ENCODE measurements at places on chromosomes 4 and X.

DNA sequence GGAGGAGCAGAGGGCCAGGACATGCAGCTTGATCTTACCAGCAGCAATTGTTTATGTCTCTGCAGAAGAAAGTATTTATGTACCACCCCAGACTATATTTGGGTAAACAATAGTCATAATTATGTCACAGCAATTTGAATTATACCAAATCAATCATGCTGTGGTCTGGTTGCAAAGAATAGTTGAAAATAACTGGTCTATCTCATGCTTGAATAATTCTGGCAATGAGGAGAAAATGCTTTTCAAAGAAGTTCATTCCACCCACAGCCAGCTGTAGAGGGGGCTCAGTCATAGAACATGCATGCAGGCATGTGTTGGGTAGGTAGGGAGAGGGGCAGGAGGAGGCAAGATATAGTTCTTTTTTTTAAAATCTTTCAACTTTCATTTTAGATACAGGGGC lies 399.2 kb downstream of the IL15 start:
- DNase-seq, result no peak

- DNase-seq, result no peak
Observed at GRCh38 chr4:165537028-165537648, 158.3 kb downstream of the CPE start.

DNA sequence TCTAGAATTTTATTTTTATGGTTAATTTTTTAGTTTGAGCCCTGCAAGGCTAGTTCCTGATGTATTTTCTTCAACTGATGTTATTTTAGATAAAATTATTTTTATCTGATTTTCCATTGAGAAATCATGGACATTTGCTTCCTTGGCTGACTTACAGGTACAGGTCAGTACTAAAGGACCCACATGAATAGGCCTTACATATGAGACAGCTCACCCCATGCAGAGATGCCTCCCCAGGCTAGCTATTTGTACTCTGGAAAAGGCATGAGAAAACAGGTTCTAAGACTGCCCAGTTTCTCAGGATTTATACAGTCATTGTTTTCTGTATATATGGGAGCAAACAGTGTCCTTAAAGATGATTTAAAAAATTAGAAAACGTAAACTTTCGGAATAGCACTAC lies 255.5 kb downstream of the BMPR1B start:
- DNase-seq, result no peak

- no peak for DNase-seq
Observed at GRCh38 chrX:41472231-41472815, 25.2 kb downstream of the NYX start.

DNA sequence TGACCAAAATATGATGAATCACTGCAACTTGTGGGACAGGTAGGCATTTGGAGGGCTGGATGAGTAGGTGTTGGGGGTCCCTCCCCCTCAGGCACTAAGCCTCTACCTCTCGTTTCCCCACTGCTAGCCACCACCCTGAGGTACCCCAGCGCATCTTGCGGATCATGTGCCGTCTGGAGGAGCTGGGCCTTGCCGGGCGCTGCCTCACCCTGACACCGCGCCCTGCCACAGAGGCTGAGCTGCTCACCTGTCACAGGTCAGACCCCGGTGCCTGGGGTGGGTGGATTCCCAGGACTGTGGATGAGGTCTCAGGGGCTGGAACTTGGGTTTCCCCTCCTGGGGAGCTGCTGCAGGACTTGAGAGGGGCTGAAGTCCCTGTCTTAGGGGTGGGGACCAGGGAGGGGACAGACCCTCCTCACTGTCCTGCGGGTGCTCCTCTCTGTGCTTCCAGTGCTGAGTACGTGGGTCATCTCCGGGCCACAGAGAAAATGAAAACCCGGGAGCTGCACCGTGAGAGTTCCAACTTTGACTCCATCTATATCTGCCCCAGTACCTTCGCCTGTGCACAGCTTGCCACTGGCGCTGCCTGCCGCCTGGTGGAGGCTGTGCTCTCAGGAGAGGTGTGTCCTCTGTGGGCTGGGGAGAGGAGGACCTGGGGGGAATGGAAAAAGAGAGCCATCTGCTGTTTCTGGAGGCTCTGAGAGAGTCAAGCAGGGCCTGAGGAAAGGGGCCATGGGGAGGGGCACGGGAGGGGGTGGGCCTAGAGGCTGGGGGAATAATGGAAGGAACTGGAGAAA lies 10.1 kb upstream of the ERAS start:
- DNase-seq, result no peak

GRCh38 chrX:38986586-38986985 lies 185.3 kb downstream of the MID1IP1 start:
- no peak for DNase-seq

- DNase-seq, result no peak
Observed at GRCh38 chrX:37453821-37454220, 104.7 kb downstream of the PRRG1 start.

DNA sequence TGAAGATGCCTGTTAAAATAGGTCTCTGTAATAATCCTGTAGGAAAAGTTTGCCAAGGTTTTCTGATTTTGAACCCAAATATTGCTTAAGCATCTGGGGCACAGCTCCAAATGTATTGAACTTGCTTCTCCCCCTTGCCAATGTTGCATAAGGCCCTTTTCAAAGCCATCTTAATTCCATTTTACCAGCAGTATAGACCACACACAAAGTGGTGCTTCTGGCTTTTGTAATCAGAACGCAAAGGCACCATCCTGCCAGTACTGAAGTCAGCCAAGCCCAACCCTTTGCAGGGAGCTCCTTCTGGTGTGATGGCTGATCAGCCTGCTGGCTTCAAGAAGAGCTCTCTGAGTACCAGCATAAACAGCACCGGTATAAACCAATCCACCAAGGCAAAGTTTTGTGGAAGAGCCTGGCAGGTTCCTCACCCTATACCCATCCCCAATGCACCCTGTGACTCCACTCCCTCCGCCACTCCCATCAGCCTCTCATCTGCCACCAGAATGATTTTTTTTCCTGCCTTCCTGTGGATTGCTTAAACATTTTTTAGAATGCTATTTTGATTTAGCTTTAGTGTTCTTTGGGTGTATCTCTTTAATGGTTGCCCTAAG lies 39.2 kb upstream of the USP9X start:
- DNase-seq, result no peak

GRCh38 chr4:153987291-153987690 lies 198.4 kb upstream of the SFRP2 start:
- no peak for DNase-seq

DNA sequence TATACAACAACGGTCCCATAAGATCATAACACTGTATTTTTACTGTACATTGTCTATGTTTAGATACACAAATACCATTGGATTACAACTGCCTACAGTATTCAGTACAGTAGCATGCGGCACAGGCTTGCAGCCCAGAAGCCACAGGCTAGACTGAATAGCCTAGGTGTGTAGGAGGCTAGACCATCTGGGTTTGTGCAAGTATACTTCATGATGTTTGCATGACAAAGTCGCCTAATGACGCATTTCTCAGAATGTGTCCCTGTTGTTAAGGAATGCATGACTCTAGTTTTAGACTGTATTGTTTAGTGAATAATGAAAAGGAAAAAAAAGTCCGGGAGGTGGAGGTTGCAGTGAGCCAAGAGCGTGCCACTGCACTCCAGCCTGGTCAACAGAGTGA lies 56.5 kb upstream of the C4orf50 start:
- DNase-seq, result no peak

- no peak for DNase-seq
Observed at GRCh38 chr4:98504091-98504490, 154.3 kb downstream of the TSPAN5 start.

GRCh38 chrX:96907516-96908272 lies 24.0 kb downstream of the RPA4 start:
- DNase-seq, result no peak

DNA sequence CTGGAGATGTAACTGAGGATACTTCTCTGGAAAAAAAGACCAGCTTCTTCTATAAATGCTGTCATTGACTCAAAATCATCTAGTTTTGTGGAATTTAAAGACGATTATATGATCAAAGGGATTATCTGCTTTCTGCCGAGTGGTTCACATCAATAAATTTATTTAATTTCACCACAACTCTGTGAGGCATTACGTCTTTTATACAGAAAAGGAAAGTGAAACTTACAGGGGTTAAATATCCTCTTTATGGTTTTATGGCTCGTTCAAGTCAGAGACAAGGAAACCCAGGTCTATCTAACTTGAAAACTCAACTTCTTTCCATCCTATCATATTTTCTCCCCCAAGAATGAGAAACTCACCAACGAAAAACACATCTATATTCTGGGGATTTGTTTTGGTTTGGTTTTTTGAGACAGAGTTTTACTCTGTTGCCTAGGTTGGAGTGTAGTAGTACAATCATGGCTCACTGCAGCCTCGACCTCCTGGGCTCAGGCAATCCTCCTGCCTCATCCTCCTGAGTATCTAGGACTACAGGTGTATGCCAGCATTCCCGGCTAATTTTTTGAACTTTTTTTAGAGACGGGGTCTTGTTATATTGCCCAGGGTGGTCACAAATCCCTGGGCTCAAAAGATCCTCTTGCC lies 377.9 kb upstream of the EMCN start:
- no peak for DNase-seq

- peak; percentile 42 for DNase-seq
Observed at GRCh38 chrX:119758731-119759247, 401 bp downstream of the SOWAHD start.

- no peak for DNase-seq
Observed at GRCh38 chr4:24770032-24770584, 25.3 kb upstream of the SOD3 start.

DNA sequence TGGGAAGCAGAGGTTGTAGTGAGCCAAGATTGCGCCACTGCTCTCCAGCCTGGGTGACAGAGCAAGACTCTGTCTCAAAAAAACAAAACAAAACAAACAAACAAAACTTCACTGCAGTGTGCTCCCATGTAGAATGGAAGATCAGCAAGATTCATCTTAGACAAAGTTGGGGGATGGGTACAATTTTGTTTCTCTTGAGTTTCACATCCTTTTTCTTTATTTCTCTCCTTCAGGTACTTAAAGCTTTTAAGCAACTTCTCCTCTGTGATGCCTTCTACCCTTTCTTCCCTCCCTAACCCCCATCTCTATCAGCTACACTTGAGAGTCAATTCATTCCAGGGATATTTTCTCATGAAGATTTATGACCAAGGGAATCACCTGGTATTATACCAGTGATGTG lies 15.5 kb upstream of the RBBP7 start:
- DNase-seq, result peak; percentile 9

All from memory B cell (primary cell).